ENCODE measurements at places on chromosomes 4 and X. TPM values are rescaled to one million over a fixed set of nuclear protein-coding genes. Genes with fewer than 3 reads are reported as not detected.

GRCh38 chr4:98861100-98861884, 67.6 kb downstream of the EIF4E start:
- no peak for DNase-seq

DNA sequence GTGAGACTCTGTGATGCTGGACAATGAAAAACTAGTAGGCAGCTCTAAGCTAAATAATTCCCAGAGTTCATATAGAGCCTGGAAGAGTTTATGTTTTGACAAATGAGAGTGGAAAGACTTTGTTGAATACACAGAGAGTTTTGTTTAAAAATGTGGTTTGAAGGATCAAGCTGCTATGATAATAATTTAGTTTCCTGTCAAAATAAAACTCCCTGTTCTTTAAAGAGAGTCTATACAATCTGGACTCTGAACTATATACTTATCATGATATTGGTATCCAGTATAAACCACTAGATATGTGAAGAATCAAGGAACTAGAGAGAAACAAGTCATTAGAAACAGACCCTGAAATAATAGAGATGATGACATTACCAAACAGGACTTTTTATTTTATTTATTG, 158.6 kb downstream of the C4orf33 start:
- DNase-seq: no peak

- DNase-seq: no peak
Observed at GRCh38 chrX:134694333-134695322, 36.4 kb upstream of the PLAC1 start.

- DNase-seq: peak; percentile 88
Observed at GRCh38 chr4:185640811-185641675, 105.7 kb upstream of the PDLIM3 start.

GRCh38 chr4:139740531-139741041, 75.0 kb downstream of the MGST2 start:
- peak; percentile 96 for DNase-seq

GRCh38 chr4:108454227-108454626, 166.1 kb upstream of the RPL34 start:
- no peak for DNase-seq

DNA sequence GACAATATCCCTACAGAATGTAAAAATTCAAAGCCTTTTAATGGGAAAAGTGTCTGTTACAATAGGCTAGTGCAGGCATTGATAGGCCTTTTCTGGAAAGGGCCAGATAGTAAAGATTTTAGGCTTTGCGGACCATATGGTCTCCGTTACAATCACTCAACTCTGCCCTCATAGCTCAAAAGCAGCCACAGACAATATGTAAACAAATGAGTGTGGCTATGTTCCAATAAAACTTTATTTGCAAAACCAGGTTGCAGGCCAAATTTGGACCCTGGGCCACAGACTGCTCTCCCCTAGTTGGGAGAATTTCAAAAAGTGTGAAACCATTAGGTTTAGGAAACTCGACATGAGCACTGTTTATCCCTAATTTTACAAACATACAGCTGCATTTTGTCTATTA, 112.2 kb downstream of the VCX3B start:
- no peak for DNase-seq

DNA sequence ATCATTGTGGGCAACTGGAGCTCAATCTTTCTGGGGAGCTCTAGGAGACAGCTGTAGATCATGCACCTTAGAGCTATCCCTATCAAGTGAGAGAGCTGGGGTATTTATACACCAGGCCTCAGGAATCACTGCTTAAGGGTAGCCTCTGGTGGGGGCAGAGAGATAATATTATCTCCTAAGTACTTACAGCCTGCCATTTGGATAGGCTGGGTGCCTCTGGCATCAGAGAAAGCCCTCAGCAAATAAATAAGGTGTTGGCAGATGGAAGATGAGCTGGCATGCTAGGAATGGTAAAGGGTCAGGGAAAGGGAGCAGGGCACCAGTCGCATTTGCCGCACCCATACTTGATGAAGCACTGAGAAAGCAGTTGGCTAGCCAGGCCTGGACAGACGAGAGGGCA, 75.9 kb downstream of the HCCS start:
- DNase-seq: no peak

DNA sequence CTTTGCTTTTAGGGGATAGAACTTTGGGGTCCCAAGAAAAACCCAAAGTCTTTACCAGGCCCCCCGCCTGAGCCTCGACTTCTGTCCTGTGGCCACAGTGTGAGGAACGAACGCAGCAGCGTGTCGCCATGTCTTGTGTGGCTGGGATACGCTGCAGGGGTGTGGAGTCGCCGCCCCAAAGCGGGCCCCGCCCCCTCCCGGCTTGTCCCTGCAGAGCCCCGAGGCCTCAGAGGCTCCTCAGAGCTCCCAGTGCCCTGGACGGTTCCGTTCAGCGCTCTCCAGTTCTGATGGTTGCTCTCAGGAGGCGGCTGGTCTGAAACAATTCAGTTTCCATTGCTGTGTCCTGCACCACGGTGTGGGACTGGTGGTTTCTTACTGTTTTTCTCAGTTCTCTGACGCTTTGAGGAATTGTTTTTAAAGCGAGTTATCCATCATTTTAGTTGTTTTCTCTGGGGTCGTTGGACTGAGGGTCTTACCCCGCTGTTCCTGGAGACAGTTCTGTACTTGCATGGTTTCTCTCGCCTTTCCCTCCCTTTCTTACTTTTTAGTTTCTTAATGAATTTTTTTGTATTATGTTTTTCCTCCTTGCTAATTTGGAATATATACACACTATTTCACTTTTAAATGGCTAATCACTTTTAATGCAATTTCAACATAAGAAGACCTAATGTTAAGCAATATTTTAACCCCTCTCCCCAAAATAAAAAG, 1.6 kb upstream of the IDUA start:
- DNase-seq: no peak

DNA sequence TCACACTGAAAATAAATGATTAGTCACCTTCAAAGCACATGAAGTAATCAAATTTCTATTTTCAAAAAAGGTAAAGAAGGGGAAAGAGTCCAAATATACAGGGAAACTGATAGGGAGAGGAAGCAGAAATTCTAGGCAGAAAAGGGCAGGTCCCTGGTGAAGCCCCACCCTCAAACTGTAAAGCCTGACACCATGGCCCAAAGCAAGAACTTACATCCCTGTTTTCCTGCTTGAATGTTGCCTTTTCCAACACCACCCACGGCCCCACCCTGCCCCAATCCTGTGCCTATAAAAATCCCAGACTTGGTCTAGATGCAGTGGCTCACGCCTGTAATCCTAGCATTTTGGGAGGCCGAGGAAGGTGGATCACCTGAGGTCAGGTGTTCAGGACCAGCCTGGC, 361.8 kb downstream of the PPP3CA start:
- DNase-seq: no peak

- DNase-seq: peak; percentile 53
Observed at GRCh38 chr4:17561195-17561909, 15.6 kb upstream of the LAP3 start.

- no peak for DNase-seq
Observed at GRCh38 chr4:145873901-145874300, 64.7 kb downstream of the ZNF827 start.

GRCh38 chr4:126899331-126899801, 733.4 kb upstream of the INTU start:
- peak; percentile 84 for DNase-seq

SCML2 gene
- 1.5 TPM for total RNA-seq

STK26 gene
- total RNA-seq: 0.57 TPM

GDPD2 gene
- not detected for total RNA-seq

CLGN gene
- 4.1 TPM for total RNA-seq
